Kasumi-1 (cell line): ENCODE measurements at places on chromosomes 3 and 15.

DNA sequence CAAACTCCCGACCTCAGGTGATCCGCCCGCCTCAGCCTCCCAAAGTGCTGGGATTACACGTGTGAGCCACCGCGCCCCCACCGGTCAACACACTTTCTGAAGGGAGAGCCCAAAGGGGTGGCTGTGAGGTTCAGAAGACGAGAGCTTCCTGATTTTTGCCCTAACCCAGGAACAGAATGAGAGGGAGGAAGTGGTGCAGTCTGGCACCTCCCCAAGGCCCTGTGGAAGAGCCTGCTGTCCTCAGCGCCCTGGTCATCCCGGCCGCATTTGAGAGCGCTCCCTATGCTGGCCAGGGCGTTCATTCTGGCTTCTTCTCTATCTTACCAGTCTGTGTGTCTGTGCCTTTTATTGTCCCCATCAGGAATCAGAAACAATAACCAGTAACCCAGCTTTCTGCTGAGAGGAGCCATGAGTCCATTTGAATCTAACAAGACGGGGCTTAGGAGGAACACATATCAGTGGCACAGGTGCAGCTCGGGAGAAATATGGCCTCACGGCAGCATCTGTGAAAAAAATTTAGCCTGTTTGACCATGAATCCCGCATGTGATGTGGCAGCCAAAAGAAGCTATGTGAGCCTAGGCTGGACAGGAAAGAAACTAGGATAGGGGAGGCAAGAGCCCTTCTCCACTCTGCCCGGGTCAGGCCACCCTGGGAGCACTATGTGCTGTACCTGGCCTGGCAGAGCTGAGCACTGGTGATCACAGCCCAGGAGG, 12.9 kb downstream of the BDH1 start:
- DNase-seq = peak; percentile 72

GRCh38 chr3:170907637-170908234, 701 bp downstream of the EIF5A2 start:
- no peak for DNase-seq

GRCh38 chr15:32036971-32037370, 6.7 kb downstream of the CHRNA7 start:
- DNase-seq = no peak

DNA sequence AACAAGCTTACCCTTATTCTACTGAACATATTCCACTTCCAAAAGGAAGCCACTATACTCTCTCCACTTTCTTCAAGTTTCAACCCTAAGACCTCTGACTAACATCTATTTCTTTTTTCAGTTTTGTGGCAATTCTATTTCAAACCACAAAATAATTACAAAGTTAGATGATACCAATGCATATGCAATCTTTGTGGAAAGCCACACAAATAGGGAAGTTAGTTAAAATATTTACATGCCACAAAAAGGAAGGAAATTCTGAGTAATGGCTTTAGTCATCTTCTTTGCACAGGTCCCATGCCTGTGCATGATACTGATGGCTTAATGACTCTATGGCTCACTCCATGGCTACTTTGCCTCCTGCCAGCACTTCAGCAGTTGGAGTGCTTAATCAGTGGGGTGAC, 57.0 kb upstream of the MCTP2 start:
- peak; percentile 98 for DNase-seq

GRCh38 chr15:34927726-34928125, 41.8 kb downstream of the AQR start:
- DNase-seq = no peak

DNA sequence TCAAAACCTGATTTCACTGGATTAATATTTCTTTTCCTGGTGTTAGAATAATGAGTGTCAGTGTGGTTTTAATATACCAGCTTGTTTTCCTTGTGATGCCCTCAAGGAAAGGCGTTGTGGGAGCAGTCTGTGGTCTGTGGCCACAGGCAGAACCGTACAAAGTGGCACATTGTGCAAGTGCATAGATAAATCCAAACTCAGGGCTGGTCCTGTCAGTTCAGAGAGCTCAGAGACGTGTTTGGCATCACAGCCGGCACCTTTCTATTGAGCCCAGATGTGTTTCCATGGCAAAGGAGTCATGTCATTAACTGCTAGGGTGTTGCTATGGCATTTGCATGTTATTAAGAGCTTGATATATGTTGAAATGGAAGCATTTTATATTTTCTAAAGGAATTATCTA, 289.9 kb upstream of the RASGRP1 start:
- no peak for DNase-seq

DNA sequence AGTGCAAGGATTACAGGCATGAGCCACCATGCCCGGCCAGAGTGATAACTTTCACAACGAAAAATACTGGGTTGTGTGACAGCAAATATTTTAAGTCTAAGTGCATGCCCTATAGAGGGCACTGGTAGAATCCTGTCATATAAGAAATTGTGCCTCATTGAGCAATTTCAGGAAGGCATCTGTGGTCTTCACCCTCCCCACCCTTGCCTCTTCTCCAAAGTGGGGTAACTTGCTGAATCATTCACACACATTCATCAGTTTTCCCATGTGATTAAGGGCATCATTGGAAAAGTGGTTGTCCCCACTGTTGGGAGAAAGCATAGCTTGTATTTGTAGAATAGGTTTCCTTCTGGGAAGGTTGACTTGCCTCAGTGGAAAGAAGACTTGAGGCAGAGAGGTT, 9.2 kb downstream of the MITF start:
- DNase-seq = no peak
